Testis (tissue), 5 donors: ENCODE measurements at places on chromosomes 2 and 18. TPM values are rescaled to one million over a fixed set of nuclear protein-coding genes. Genes with fewer than 3 reads are reported as not detected.

Gene INPP1
- 62.6 TPM for total RNA-seq

GRCh38 chr18:48660346-48661228 is 121.8 kb downstream of the CTIF start:
- DNase-seq: no peak

DNA sequence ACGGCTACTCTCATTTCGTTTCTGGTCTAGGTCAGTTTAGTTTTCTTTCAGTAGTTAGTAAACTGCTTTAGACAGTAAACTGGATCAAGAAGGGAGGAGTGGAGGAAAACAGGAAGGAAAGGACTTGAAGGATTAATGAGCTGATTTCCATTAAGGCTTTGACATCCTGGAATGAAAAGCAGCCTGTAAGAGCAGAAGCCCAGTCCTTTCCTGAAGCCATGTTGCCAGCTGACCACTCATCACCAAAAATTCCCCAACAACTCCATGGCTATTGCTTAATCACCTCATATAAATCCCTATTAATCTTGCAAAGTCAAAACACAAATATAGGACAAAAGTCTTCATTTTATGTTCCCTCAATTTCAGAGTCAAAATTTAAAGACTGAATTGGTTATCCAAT is 113.7 kb upstream of the ZFP36L2 start:
- DNase-seq: no peak

GRCh38 chr2:169705927-169706326 is 11.7 kb downstream of the PHOSPHO2 start:
- no peak for DNase-seq

DNA sequence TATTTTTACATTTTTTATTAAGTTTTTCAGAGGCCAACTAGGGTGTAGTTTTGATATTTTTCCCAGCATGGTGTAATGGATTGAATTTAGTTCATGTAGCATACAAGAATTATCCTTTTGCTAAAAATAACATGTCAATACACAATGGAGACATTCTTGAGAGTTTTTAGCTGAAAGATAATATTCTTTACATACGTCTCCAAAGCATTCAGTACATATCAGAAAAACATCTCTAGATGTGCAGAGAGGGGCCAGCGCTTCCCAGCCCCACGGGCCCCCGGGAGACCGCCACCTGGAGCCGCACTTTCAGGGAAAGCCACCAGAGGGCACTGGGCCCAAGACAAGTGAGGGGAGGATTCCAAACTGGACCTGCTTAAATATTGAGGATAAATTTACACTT is 499.4 kb downstream of the GALR1 start:
- peak; percentile 43 for DNase-seq
